ENCODE measurements at places on chromosomes 7 and 10.

GRCh38 chr7:125358551-125359167 lies 429.0 kb upstream of the POT1 start:
- DNase-seq, result no peak

DNA sequence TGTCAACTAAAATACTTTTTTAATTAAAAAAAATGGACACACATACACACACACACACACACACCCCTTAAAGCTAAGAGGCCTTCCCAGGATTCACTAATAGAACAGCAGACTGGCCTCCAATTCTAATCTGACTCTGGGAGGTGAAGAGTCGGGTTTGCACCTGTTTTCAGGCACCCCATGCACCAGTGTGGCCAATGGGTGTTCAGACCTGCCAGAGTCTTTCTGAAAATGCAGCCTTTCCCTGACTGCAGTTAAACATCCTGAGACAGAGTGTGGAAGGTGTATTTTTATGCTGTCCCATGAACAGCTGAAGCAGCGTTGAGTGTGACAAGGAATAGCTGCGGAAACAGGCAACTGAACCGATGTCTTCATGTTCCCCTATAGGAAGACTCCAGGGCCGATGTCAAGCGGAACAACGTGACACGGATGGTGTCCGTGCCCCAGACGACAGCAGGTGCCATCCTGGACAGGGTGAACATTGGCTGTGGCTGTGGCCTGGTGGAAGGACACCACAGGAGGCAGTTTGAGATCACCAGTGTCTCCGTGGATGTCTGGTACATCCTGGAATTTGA lies 74.6 kb upstream of the LYZL2 start:
- no peak for DNase-seq

DNA sequence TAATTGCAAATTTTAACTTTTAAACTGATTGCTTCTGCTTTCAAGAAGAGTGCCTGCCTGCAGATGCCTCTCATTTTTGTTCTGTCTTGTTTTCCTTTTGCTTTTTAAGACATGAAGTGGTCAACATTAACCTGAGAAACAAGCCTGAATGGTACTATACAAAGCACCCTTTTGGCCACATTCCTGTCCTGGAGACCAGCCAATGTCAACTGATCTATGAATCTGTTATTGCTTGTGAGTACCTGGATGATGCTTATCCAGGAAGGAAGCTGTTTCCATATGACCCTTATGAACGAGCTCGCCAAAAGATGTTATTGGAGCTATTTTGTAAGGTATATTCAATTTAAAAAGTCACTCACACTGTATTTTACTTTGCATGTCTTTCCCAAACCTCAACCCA lies 8.8 kb downstream of the GSTO2 start:
- no peak for DNase-seq

DNA sequence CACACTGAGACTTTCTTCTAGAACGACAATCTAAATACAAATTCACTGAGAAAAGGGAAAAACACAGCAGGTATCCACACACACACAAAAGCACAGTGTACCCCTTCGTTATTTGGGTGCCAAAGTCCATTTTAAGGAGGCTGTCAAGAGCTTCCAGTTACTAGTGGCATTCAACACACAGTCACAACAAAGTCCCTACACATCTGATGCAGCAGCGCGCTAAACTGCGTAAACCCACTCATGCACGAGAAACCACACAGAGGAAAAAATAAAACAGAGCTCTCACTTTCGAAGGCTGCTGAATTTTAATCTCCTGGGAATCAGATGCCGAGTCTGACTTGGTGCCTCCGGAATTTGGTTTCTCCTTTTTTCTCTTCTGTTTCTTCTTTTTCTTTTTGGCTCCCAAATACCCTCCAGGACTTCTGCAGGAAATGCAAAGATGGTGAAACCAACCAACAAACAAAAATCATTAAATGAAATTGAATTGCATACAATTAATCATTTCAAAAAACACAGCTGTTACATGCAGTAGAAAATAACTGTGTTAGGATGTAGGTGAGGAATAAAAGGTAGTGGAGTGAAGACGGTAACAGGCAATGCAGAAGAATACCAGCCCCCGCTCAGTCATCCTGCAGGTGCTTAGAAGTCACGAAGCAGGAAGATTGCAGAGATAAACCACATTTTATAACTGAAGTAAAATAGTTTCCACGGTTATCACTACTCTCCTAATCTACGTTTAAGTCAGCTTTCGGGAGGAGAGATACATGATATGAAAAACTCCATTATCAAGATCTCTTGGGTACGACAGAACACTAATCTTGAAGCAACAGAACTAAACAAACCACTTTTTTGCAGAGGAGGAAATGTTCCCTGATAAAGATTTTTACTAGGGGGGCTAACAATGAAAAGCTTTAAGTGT lies 27.1 kb downstream of the NMT2 start:
- DNase-seq, result no peak

DNA sequence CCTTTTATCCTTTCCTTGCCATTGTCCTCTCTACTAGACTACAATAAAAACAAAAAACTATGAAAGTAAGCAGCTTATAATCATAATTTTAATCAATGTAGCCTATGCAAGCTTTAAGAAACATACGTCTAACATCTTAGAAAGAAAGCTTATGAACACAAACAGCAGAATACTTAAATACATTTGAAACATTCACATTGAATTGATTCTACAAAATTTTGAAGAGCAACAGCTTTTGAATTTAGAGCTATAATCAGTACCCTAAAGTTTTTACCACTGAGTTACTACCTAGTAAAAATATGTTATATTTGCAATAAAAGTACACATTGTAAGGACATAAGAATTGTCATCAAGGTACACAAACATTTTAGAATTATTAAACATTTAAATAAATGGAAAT lies 7.2 kb downstream of the MEOX2 start:
- DNase-seq, result no peak
